CD4-positive, alpha-beta T cell treated with Interleukin-15 for 1 hour (primary cell): ENCODE measurements at places on chromosomes 6 and 20.

- no peak for DNase-seq
Measured at GRCh38 chr6:33439956-33440648, 14.3 kb upstream of the ZBTB9 start.

- DNase-seq = no peak
Measured at GRCh38 chr6:116287689-116288282, 8.1 kb upstream of the TSPYL1 start.

GRCh38 chr20:48786951-48787705 is 40.7 kb downstream of the PREX1 start:
- DNase-seq = no peak

DNA sequence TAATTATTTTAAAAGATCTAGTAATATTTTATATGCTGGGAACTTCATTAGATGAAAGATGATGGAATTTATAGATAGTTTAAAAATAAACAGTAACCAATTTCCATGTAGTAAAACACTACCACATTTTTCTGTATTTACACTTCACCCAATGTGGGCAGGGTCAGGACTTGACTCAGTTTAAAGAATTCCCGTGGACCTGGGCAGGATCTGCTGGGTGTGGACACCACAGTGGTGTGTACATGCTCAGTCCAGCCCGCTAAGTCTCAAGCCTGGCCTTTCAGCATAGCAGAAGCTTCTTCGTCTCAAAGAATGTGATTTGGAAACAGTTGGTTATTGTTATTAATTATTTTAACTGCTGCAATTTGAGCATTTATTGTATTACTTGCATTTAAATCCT is 364.2 kb downstream of the SYNE1 start:
- no peak for DNase-seq

GRCh38 chr20:40913224-40914185 is 115.1 kb upstream of the TOP1 start:
- no peak for DNase-seq

DNA sequence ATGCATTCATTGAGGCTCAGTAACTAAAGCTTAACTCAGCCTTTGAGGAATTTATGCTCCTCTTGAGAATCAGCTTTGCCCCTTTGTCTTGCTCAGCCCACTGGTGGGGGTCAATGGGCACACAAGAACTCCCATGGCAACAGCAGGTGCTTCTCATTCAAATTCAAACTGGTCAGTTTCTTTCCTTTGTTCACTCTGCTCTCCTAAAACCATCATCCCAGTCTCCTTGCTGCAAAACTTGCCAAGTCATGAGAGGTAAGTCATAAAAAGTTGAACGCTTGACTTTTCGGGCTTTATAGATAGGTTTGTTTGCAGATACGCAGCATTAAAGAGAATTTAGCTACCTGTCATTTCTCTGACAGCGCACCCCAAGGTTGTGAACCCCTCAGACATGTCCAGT is 146.8 kb downstream of the TFAP2A start:
- no peak for DNase-seq

DNA sequence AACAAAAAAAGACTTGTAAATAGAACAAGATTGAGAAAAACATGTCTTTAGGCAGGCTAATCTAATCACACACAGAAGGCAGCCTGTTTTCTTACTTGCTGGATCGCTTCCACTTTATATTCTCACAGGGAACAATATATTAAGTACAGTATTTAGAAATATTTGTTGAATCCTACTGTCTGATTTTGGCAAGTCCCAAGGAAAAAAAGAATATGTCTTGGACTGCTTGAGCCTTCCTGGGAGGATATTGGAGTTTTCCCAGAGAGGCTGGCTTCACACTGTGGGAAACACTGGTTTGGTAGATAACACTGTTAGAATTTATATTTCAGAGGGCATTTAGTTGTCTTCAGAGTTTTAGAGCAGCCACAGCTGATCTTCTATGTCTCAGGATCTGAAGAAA is 229.7 kb downstream of the PRL start:
- DNase-seq = no peak

DNA sequence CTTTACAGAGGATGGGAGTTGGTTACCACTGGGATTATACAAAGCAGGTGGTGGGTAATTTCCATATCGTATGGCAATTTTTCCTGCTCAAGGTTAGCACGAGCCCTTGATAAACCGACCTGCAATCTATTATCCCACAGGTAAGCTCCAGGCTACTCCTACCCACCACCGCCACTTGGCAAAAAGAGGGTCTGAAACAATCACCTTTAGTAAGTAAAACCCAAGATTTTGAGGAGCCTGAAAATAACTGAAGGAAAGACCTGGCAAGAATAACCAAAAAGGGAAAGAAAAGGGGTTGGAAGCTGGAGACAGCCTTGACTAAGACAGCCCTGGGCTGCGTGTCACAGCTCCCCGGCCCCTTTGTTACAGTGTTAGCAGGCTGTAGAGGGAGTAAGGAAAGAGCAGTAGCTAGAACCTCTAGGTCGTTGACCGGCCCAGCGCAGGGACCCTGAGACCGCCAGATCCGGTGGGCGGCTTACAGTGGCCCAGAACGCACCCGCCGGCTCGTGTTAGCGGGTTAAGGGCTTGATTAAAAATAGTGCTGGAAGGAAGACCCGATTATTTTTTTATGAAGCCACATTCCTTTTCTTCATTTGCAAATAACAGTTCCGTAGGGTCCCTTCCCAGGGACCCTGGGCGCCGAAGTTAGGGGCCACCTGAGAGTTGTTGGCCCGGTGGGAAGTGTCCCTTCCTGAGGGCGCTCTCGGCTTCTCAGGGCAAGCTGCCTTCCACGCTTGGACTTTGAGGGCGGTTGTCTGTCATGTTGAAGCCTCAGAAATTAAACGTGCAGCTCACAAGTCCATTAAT is 30.5 kb downstream of the TFAP2B start:
- no peak for DNase-seq

DNA sequence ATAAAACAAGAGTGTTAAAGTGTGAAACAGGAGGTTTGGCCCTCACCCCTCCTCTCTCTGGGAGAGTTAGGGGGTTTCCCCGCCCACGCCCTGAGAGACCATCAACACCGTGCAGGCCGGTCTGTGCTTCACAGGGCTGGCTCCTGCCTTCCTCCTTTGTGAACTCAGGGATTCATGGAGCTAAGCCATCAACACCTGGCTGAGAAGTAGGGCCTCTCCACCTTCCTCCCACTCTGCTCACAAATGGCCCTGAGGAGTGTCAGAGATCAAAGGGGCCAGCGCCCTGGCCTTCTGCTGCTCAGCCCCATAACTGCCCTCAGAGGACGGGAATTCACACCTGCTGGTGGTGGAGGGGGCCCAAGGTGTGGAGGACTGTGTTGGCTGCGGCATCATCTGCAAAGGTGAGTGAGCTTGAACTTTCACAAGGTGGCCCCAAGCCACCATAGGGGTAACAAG is 88.6 kb downstream of the PSMB1 start:
- no peak for DNase-seq

DNA sequence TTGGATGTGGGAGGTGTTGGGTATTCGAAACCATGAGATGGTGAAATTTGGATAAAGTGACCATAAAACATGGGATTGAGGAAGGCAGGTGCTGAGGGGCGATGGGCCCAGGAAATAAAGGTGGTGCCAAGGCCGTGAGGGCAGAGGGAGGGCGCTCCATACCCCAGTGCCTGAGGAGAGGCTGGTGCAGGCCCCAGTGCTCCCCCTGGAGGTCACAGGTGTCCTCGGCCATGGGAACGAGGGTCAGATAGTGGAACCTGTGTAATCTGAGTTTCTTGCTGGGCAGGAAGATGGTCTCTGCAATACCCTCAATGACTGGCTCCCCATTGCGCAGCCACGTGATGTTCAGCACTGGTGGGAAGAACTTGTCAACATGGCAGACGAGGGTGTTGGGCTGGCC is 16.2 kb downstream of the HLA-DPB1 start:
- DNase-seq = peak; percentile 45

DNA sequence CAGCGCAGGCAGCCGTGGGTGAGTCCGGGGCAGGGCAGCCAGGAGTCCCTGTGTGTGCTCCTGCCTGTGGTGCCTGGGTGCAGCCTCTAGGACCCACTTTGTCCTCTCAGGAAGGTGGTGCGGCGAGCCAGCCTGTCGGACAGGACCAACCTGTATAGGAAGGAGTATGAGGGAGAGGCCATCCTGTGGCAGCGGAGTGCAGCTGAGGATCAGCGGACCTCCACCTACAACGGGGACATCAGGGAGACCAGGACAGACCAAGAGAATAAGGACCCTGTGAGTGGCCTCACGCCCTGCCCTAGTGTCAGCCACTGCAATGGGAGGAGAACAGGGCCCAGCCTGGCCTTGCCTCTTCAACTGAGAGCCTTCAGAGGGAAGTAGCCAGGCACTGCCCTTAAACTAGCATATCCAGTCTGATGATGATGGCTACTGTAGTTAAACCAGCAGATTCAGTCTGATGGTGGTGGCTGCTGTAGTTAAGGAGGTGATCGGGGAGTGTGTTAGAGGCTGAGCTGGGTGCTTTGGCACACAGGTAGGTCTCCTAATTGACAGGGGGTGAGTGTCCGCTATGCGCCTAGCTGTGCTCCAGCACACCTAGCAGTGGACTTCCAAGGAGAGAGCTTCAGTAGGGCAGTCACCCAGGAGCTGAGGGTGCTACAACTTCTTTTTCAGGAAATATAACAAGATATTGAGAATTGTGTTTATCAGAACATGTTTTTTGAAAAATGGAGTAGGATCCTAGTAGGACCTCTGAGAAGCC is 18.1 kb upstream of the FAM83D start:
- no peak for DNase-seq

DNA sequence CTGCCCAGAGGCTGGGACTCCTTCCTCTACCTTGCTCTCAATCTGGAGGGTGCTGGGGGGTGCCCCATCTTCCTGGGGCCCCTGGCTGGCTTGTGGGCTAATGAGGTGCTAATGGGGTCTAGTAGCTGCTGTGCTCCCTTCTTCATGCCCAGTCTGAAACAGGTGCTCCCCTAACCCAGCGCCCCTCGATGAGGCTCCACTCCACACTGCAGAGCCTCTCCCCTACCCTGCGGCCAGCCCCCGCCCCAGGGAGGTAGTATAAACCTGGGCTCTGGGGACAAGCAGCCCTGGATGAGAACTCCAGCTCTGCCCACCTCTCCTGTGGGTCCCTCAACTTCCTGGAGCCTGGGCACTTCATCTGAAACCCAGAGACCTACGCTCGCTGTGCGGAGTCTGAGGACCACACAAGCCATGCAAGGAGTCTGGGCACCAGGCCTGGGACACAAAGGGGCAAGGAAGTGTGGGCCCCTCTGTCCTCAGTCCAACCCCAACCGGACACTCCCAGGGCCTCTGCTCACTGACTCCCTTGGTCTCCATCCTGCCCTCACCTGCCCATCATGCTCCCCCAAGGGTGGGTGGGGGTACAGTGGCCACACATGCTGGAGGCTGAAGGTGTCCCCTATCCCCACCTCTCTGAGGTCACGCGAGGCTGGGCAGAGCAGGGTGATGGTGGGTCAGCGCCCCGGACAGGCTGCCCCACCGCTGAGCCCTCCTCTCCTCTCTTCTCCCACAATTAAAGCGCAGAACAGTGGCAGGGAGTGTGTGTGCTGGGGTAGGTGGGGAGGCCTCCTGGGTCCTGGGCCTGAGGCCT is 6.1 kb downstream of the RPL10A start:
- no peak for DNase-seq

DNA sequence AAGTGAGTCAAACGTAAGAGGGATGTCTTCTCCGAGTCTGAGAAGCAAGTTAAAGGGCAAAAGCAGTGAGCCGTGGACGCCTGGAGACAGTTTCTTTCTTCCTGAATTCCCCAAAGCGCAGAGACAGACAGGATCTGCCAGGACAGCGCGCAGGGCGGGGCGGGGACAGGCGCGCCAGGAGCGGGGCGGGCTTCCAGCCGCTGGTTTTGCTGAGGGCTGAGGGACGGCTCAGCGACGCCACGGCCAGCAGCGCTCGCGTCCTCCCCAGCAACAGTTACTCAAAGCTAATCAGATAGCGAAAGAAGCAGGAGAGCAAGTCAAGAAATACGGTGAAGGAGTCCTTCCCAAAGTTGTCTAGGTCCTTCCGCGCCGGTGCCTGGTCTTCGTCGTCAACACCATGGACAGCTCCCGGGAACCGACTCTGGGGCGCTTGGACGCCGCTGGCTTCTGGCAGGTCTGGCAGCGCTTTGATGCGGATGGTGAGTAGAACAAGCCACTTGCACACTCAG is at the start of gene SCGN:
SCGN (plus strand) TSS at position 209 of the 509 bp plus-strand sequence; CDS start at position 398, 189 bp downstream.
- DNase-seq = peak; percentile 18

DNA sequence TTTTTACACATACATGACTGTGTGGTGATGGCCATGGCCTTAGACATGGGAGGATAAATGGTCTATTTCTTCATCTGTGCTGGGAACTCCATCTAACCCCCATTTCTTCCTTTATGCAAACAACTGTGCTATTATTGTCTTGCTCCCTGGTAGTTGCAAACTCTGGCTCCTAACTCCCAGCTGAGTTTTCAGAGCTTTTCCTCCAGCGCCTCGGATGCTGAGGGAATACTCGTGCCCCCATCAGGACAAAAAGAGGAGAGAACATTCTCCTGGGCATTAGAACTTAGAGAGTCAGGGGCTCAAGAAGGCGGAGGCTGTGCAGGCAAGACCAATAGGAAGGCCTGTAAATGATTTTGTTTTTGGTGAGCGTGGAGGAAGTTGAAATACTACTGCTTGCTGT is 2.1 kb downstream of the DAAM2 start:
- DNase-seq = no peak

DNA sequence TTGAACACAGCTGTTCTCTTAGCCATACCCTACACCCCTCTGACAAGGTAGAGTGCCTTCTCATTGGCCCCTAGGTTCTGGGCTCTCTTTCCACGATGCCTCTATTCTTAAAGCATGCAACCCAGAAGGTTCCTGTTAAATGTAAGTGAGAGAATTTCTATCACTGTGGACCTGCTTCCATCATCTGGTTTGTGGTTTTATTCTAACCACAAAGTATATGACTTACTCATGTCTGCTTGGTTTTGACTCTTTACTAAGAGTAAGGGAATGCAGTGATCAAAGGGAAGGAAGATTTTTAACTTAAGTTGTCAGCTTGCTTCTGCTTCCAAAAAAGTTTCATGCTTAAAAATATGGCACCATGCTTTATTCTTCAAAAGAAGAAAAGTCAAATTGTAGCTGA is 80.2 kb downstream of the ANKEF1 start:
- no peak for DNase-seq

GRCh38 chr6:162442687-162443086 is 284.9 kb downstream of the PRKN start:
- no peak for DNase-seq

DNA sequence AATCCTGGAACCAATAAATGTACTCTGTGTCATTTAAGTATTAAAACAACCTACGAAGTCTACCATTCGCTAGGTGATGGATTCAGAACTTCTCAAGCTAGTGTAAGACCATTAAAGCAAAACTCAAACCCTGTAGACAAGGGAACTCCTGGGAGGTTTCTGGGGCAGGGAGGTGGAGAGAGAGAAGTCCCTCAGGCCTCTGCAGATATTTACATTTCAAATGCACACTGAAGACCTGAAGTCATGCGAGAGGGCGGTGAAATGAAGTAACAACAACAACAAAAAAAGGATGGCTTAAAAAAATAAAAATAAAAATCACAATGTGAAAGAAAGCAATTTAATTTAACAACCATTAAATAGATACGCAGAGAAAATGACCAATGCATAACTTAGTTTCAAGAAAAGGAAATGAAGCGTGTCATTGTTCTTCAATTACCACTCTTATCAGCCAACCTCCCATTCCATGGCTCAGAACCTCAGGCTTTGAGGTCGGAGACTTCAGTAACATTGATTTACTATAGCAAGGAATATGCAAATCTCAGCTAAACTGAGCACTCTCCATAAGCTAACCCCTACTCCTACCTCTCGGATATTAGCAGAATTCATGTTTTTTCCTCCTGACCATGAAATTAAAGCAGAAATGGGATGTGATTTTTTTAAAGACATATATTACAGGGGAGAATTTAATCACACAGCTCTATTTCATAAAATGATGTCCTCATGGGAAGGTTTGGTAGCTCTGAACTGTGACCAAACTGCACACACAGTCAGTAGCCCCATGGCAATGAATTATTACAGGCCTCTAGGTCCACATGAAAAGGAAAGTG is 140.6 kb downstream of the KIF16B start:
- no peak for DNase-seq
